Omental fat pad (tissue), 4 donors: ENCODE measurements at places on chromosomes 12 and 14. TPM values are rescaled to one million over a fixed set of nuclear protein-coding genes. Genes with fewer than 3 reads are reported as not detected.

Gene MUCL1
- total RNA-seq = not detected

Gene TAS2R46
- total RNA-seq = 1.5 TPM

Gene ACOT4
- 3.0 TPM for total RNA-seq

- DNase-seq = no peak
These were observed 24.6 kb upstream of the SERPINA1 start for GRCh38 chr14:94412671-94413638.

DNA sequence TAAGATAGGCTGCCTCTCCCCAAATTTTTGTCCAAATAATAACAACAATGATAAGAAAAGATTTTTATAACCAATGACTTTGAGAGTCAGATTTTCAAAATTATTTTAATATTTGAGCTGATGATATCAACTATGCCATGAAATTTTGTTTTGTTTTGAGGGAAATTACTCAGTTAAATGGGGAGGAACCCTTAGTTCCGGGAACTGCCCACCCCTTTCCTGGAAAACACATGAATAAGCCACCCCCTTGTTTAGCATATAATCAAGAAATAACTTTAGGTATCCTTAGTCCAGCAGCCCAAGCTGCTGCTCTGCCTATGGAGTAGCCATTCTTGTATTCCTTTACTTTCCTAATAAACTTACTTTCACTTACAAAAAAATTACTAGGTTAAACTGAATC, 61.4 kb downstream of the HMGA2 start:
- DNase-seq = no peak

GRCh38 chr12:97927977-97928376, 465.4 kb downstream of the RMST start:
- DNase-seq = no peak
